ENCODE measurements at places on chromosomes 6 and 20.

GRCh38 chr20:31707994-31708735, 14.5 kb downstream of the BCL2L1 start:
- peak; percentile 40 for DNase-seq

DNA sequence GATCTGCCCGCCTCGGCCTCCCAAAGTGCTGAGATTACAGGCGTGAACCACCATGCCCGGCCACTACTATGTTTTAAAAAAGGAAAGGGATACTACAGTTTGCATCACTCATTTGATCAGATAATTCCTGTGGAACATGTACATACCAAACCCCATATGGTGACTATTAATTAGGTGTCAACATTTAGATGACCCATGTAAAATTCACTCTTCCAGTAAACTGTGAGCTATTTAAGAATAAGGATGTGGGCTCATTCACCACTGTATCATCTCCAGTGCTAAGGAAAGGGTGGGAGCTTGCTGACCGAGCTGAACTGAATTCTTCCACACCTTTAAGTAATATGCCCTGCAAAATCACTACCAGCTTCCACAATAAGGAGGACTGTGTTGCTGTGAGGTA, 127.5 kb downstream of the BTBD9 start:
- DNase-seq = no peak

GRCh38 chr6:129575378-129576118, 134.4 kb downstream of the ARHGAP18 start:
- peak; percentile 70 for DNase-seq

DNA sequence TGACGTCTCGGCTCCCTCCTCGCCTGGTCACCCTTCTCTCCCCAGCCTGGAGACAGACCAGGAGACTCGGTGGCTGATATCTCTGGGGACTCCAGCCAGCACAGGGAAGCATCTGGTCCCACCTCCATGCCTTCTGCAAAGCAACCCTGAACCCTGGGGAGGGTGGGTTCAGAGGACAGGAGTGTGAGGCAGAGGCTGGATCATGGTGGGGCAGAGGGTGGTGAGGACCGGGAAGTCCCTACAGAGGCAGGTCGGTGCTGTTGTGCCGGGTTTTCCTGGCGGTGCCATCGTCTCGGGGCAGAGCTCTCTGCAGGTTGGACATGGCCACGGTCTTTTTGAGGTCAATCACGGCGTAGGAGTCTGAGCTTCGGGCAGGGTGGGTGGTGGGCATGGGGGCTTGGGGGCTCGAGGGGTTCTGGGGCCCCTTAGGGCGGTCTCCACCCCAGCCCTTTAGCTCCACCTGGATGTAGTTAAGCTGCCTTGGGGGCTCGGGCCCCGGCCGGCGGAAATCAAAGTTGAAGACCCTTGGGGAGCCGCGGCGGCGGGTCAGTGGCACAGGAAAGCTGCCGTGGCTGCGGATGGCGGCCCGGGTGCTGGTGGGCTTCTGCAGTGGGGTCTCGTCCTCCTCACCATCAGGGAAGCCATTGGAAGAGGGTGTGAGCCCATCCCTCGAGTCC, 9.2 kb downstream of the FRS3 start:
- DNase-seq = no peak

DNA sequence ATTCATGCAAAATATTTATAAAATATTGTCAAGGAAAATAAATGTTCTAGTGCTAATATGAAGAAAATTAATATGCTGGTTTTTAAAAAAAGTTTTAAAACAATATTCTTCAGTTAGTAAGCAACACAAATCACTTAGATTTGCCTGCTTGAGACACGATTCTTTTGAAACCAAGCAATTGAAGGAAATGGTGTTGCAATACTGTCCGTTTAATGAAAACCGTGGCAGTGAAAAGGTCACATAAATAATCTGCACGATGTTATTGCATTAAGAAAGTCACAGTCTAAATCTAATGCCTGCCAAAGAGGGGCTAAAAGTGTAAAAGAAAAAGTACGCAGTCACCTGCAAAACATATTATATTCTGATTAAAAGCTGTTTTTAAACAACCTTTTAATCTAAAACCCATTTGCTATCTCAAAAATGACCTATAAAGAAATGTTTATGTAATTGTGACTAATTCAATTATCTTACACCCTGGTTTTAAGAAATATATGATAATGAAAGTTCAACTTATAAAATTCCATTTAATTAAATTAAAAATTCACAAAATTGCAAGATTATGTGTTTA, 143.0 kb downstream of the GMDS start:
- DNase-seq = no peak

DNA sequence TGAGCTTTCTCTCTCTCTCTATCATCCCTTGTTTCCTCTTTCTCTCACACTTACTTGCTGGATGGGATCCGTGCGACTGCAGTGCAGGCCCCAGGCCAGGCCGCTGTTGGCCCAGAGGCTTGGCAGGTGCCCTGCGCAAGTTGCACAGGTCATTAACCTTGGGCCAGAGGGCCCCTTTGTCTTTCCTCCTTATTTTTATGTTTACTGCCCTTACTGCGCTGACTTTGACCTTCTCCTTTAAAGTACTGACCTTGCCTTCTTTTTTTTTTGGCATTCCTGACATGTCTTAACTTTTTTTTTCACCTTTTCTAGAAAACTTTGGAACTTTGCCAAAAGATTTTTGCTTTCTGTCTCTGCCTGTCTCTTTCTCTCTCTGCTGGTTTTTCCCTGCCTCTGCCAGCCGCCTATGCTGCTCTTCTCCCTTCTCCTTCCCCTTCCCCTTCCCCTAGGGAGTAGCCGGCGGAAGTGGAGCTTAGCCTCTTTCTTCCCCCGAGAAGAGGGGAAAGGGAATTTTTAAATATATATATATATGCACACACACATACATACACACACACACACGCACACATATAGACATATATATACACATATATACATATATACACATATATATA, 59.6 kb upstream of the CDH4 start:
- no peak for DNase-seq

- DNase-seq = no peak
Measured at GRCh38 chr6:158086504-158087223, 81.4 kb downstream of the SERAC1 start.

DNA sequence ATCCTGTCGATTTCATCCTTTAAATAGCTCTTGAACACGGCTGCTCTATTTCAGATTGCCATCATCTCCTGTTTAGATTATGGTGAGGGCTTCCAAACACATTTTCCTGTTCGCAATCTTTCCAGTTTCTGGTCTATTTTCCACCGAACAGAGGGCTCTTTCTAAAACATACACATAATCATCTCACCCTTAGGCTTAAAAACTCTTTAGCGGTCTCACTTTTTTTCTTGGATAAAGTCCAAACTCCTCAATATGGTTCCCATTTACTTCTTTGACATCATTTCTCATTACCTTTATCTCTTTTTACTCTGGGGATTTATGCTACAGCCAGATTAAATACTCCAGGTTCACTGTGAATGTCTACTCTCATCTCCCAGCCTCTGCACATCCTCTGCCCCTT, 103.4 kb upstream of the STMND1 start:
- no peak for DNase-seq

Data from erythroblast (primary cell).